ENCODE measurements at places on chromosomes 5 and 9. TPM values are rescaled to one million over a fixed set of nuclear protein-coding genes. Genes with fewer than 3 reads are reported as not detected.

DNA sequence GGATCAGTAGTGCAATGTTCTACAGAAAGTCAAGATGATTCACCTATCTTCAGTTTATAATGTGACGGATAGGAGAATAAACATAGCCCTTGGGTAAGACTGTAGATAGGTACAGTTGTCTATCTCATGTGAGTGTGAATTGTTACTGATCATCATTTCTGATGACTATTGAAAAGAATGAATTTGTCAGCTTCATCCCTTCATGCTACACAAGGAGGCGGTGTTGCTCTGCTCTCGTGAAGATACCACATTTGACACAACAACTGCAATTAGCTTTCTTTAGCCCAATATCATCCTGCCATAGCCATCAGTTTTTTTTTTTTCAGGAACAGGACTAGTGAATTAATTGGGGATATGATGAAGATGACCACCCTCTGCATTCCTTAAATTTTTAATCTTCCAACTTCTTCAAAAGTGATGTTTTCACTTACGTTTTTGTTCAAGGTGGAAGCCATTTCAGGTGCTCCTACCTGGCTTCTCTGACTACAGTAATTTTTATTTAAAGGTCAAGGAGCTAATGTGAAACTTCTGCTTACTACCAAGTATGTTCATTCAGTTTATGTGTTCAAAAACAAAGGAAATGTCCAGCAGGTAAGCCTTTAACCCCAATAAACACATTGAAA is 152.9 kb upstream of the MOCS2 start:
- peak; percentile 43 for DNase-seq

- peak; percentile 29 for DNase-seq
These were observed 27.6 kb upstream of the TSLP start for GRCh38 chr5:111043712-111044506.

DNA sequence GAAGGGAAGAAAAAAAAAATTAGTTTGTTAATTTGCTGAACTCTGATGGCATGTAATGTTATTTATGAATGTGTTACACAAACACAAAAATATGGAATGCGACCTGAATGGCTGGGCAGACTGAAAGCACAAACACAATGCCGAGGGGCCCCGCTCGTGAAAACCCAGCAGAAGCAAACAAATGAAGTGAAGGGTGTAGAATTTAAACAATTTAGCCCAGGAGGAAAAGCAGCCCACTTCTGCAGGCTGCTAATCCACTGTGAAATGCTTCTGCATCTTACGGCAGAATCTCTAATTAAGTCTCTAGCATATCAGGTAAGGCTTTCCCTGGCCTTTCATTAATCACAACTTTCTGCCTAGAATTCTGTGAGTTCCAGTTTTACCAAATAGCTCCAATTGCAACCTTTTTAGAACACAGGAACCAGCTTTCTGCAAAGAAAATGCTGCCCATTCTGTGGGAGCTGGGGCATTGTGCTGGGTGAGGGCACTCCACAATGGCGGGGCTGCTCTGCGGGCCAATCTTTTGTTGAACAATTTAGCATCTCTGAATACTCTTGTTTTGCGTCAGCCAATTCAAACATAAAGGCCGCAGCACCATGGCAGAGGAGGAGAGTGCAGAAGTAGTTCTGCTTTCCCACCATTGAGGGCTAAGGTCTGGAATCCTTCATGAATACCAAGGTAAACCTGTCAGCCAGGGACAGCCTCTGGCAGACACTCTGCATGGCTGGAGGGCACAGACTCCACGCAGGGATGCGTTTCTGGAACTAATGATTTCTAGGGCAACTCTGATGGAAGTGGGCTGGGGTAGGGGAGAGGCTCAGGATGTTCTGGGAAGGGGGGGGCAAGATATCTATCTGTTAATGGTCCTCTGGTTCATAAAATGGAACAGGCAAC is 66.4 kb downstream of the PTCH1 start:
- no peak for DNase-seq

Gene GABBR2
- total RNA-seq, result not detected

Gene DMRT1
- total RNA-seq, result not detected

DNA sequence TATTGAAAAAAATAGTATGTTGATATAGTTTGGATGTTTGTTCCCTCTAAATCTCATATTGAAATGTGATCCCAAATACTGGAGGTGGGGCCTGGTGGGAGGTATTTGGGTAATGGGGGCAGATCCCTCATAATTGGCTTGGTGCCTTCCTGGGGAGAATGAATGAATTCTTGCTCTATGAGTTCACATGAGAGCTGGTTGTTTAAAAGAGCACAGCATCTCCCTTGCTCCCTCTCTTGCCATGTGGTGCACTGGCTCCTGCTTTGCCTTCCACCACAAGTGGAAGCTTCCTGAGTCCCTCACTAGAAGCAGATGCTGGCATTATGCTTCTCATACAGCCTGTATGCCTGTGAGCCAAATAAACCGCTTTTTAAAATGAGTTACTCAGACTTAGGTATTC is 154.8 kb downstream of the ADAMTS6 start:
- peak; percentile 9 for DNase-seq

DNA sequence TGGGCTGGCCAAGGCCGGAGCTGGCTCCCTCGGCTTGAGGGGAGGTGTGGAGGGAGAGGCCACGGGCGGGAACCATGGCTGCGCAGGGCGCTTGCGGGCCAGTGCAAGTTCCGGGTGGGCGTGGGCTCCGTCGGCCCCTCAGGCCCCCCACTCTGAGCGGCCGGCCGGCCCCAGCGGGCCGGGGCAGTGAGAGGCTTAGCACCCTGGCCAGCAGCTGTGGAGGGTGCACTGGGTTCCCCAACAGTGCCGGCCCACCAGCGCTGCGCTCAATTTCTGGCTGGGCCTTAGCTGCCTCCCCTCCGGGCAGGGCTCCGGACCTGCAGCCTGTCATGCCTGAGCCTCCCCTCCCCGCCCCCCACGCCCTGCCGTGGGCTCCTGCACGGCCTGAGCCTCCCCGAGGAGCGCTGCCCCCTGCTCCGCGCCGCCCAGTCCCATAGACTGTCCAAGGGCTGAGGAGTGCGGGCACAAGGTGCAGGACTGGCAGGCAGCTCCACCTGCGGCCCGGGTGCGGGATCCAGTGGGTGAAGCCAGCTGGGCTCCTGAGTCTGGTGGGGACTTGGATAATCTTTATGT is 184.2 kb downstream of the ATPSCKMT start:
- no peak for DNase-seq

DNA sequence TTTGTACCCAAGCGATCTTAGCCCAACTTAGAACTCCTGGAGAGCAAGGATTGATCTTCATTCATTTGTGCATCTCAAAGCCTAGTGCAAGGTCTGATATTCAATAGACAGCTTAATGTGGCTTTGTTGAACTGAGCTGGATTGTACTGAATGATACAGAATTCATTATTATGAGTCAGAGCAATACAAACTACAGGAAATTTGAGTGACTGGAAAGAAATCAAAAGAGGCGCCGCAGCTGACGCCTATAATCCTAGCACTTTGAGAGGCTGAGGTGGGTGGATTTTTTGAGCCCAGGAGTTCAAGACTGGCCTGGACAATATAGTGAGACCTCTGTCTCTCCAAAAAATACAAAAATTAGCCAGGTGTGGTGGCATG is 58.6 kb downstream of the ENC1 start:
- DNase-seq, result no peak

DNA sequence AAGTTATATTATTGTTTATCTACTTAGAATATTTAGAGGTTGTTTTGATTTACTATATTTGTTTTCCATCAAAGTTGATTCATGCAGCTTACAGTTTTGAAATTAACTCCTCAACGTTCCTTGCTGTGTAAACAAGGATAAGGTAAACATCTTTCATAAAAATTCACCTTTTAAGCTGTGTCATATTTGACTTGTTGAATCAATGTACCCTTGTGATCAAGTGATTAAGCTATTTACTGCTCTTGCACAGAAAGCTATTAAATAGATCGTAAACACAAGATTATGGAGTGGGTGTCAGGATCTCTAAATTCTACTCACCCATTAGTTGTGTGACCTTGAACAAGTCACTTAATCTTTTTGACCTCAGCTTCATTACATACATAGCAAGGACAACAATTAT is 2054.0 kb upstream of the NUDT12 start:
- no peak for DNase-seq

- DNase-seq, result no peak
These were observed 526.8 kb upstream of the GRAMD2B start for GRCh38 chr5:125896368-125896767.

DNA sequence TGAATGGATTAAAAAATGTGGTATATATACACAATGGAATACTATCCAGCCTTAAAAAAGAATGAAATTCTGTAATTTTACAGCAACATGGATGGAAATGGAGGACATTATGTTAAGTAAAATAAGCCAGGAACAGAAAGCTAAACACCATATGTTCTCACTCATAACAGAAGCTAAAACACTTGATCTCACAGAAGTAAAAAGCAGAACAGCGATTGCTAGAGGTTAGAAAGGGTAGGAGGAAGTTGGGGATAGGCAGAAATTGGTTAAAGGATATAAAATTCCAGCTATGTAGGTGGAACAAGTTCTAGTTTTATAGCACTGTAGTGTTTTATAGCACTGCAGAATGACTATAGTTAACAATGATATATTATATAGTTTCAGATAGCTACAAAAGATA is 15.8 kb downstream of the MARCHF3 start:
- DNase-seq, result no peak

DNA sequence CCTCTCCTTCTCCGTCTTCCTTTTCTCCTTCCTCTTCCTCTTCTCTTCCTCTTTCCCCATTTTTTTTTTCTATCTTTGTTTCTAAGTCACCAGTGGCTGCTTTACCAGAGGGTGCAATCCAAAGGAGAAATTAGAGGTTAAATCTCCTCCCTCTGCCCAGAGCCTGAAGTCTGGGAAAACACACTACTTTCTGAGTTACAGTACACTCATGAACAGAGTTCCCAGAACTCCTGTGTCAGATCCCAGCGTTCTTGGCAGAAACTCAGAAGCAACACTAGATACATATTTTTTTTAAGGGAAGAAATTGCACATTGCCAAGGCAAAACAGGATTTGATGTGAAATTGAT is 189.0 kb downstream of the SNCAIP start:
- no peak for DNase-seq

Gene PCDHA1
- not detected for total RNA-seq

- no peak for DNase-seq
These were observed 58.1 kb downstream of the MARCHF3 start for GRCh38 chr5:126972062-126972895.

Gene CDH6
- 0.12 TPM for total RNA-seq

DNA sequence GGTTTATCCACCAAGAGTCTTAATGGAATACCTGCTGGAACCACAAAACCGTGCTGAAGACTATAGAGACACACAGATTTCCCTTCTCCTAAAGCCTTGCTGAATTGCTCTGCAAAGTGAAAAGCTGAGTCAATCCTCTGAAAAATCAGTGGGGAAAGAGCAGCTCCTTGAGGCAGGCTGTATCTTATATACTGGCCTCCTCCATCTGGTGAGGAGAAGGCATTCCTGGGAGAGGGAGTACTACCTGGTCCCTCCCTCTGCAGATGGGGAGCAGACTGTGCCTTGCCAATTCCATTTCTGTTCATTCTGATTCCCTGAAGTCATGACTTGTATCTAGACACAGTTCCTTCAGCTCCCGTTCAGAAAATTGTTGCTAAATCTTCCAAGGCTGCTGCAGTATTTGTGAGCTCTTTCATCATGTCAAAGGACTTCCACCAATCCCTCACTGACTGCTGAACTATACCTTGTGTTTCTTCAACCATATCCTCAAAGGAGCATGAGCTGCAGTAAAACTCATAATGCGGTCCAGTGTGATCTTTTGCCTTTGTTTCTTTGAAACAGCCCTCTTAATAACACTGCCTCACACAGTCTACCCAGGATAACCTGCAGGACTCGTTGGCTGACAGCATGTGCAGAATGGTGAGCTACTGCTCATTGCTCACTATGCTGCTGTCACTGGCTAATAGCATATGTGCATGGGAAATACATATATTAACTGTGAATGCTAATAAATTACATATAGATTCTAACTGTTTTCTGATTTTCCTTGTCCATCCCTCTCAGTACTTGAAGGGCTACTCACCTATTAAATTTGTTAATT is 84.5 kb downstream of the FOXD1 start:
- DNase-seq, result no peak

GRCh38 chr5:135492319-135492626 is 40.1 kb upstream of the TIFAB start:
- DNase-seq, result no peak

Gene PLAC8L1
- not detected for total RNA-seq

- no peak for DNase-seq
These were observed 414.0 kb downstream of the TLE4 start for GRCh38 chr9:79985772-79986171.

Gene SYK
- total RNA-seq, result not detected

DNA sequence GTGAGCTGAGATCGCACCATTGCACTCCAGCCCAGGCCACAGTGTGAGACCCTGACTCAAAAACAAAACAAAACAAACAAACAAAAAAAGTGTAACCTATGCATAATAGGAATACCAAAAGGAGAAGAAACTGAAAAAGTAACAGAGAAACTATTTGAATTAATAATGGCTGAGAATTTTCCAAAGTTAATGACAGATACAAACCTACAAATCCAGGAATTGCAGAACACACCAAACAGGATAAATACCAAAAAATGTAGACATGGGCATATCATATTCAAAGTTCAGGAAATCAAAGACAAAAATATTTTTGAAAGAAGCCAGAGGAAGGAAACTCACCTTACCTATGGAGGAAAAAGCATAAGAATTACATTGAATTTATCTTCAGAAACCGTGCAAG is 383.7 kb upstream of the POU5F2 start:
- no peak for DNase-seq

- no peak for DNase-seq
These were observed 127.5 kb downstream of the ATPSCKMT start for GRCh38 chr5:10122076-10122726.

DNA sequence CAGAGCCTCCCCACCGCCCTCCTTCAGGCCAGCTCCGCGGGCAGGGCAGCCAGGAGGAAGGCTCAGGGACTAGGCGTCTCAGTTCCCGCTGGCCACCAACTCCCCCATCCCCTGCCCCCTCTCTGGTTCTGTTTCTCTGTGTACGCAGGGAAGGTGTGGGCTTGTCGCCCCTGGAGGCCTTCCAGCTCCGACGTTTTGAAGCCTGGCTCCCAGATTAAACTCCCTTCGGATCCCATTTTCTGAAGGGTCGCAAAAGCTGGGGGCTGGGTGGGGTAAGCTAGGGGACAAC is 346 bp downstream of the ATOX1 start:
- no peak for DNase-seq
